ENCODE measurements at places on chromosomes 12 and 14. TPM values are rescaled to one million over a fixed set of nuclear protein-coding genes. Genes with fewer than 3 reads are reported as not detected.

- H3K4me1 ChIP-seq, result no peaks in the 10 kb centered on the region
- no peak overlapping the region for H3K4me3 ChIP-seq
- H3K27ac ChIP-seq, result peak overlapping the region; percentile 43
- H3K36me3 ChIP-seq, result no peaks in the 10 kb centered on the region
- H3K27me3 ChIP-seq, result no peaks in the 10 kb centered on the region
- DNase-seq, result no peak
These were observed 9.2 kb upstream of the PALS1 start for GRCh38 chr14:67232066-67232465.

DNA sequence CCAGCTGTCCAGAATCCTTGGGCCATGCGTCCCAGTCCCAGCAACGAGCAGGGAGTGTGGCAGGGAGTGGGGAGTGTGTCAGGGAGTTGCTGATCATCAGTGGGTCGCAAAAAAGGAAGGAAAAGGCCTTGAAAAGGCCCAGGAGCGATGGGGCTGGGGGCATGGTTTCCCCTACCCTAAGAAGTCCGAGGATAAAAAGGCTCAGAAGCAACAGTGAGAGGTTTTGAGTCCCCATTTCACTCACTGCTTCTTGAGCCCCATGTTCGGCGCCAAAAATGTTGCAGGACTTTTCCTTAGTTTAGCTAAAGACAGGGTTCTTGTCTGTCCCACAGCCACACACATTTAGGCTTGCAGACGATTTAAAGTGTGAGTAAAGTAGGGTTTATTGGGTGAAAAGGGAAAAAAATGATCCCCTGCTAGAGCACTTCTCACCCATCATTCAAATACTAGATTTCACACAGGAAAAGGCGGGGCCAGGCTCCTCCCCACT is 189.5 kb downstream of the KCNC2 start:
- H3K4me3 ChIP-seq, result no peak overlapping the region
- DNase-seq, result no peak
- H3K27ac ChIP-seq, result no peak overlapping the region
- no peaks in the 10 kb centered on the region for H3K4me1 ChIP-seq

DNA sequence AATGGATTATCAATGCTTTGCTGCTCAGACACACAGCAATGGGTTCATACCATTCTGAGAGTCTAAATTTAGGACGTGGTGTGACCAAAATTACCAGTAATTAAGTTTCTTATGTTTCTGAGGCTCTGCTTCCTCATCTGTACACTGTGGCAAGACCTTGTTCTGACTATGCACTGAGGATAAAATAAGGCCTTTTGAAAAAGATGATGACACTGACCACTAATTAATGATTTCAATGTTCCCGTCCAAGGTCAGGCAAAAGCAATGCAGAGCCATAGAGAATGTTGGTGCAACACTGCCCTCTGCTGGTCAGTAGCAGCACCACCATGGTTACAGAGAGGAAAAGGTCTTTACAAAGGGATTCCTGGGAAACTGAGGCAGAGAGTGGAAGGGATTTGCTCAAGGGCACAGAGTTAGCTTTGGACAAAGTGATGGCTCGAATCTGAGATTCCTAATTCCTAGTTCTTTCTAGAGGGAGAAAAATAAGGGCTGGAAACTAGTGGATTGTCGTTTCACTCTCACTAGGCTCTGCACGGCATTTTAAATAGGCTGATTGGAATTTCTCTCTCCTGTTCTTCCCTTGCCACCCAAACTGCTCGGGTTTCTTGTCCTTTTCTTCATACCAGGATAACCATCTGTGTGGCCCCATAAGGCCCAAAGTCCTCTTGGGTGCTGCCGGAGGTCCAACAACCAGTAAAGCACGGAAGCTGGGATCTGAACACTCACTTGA is 22.3 kb upstream of the P2RX7 start:
- DNase-seq, result peak; percentile 89
- no peaks in the 10 kb centered on the region for H3K36me3 ChIP-seq
- no peak overlapping the region for H3K4me3 ChIP-seq
- H3K27ac ChIP-seq, result no peak overlapping the region

DNA sequence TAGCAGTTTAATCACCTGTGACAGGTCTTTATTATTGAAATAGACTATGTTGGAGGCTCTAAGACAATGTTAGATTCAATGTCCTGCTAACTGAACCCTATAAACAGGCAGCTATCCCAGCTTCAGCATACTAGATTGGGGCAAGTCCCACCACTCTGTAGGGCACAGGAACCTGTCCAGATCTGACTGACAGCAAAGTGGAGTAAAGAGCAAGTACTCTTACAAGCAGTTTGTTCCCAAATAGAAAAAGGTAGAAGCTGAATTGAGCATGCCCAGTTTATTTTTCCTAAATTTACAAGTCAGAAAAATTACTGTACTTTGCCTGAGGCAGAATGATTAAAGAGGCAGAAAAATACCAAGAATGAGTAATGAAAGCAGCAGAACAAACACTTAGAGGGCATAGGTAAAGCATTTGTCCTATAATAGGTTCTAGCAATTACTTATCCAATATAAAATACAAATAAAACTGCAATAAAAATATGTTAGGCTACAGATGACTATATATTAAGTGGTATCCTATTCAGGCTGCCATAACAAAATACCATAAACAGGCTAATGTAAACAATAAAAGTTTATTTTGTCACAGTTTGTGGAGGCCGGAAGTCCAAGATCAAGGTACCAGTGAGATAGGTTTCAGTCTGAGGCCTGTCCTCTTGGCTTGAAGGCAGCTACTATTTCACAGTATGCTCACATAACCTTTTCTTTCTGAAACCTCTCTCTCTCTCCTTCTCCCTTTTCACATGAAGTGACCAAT is 868.2 kb downstream of the C12orf50 start:
- DNase-seq, result no peak
- no peak overlapping the region for H3K4me3 ChIP-seq
- no peaks in the 10 kb centered on the region for H3K36me3 ChIP-seq
- no peaks in the 10 kb centered on the region for H3K27me3 ChIP-seq
- H3K27ac ChIP-seq, result no peak overlapping the region
- no peaks in the 10 kb centered on the region for H3K4me1 ChIP-seq

DNA sequence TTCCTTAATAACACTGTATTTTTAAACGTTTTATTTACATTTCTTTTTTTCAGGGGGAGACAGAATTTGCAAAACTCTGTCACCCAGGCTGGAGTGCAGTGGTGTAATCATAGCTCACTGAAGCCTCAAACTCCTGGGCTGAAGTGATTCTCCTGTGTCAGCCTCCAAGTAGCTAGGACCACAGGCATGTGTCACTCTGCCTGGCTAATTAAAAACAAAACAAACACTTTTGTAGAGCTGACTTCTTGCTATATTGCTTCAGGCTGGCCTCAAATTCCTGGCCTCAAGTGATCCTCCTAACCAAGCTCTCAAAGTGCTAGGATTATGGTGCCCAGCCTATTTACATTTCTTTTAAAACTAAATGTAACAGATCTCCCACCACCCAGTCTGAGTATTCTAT is 12.7 kb downstream of the CPSF6 start:
- H3K4me1 ChIP-seq, result peaks cover 2% of the 10 kb centered on the region
- no peak overlapping the region for H3K27ac ChIP-seq
- no peak overlapping the region for H3K4me3 ChIP-seq
- H3K36me3 ChIP-seq, result peaks cover 3% of the 10 kb centered on the region

- peaks cover 13% of the 10 kb centered on the region for H3K27me3 ChIP-seq
- no peaks in the 10 kb centered on the region for H3K4me1 ChIP-seq
- no peak overlapping the region for H3K27ac ChIP-seq
These were observed 5.2 kb downstream of the KCNJ8 start for GRCh38 chr12:21769307-21769706.

DNA sequence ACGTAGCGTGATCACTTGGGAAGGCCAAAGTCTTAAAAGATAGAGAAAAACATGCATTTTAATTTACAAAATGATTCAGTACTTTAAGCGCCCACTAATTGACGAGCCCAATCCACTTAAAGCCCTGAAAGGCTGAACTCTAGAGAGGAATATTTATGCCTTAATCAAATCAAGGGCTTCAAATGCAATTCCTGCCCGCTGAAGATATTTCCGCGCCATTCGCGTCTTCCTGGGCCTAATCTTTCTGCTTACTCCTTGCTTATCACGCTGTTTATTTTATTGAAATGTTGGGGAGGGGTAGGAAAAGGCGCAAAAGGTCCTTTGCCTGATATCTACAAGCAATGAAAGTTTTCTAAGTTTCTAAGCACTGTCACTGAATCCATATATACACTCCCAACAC is 4.0 kb downstream of the TBX3 start:
- peak overlapping the region; percentile 3 for H3K4me3 ChIP-seq
- peak overlapping the region; percentile 23 for H3K27ac ChIP-seq

DNA sequence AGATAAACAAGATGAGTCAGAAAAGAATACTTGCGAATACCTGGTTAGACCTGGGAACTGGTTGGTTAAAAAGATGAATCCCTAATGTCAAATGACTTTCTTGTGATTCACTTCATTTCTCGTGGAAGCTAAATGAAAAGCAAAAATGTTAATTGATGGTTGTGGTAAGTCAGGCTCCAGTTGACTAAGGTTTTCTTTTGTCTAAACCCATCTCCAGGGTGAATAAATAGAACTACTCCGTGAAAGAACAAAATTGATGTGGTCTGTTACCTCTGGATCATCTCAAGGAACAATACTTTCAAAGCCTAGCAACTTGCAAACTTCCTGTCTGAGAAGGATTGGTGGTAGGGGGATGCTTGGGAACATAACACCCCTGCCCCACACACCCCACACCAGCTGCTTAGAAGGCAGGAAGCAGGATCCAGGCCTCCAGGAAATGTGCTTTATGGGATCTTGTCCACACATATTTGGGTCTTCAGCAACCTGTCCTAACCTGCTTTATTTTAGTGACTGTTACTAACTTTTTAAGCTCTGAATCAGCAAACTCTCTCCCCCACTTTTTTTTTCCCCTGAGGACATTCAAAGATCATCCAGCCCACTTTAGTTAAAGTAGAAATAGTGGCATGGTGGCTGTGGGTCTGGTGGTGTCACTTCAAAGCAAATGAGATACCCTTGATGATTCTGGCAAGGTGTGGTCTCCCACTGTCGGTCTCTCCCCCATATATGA is 60.4 kb upstream of the PTHLH start:
- no peaks in the 10 kb centered on the region for H3K27me3 ChIP-seq
- no peak overlapping the region for H3K27ac ChIP-seq
- no peaks in the 10 kb centered on the region for H3K4me1 ChIP-seq
- H3K36me3 ChIP-seq, result no peaks in the 10 kb centered on the region
- no peak overlapping the region for H3K4me3 ChIP-seq

DNA sequence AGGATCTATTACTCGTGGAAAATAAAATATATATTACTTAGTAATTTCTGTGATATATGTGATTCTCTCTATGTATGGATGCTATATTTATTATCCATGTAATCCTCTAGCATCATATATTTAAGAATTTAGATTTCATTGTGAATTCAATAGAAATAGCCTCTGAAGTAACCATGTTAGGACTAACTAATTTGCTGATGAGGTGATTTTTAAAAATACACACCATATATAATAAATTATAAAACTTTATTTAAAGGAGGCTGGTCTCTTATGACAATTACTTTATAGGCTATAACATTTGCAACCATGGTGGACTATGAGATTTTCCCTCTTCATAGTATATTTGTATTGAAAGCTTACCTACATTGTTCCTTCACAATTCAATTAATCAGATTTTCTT is 424.9 kb upstream of the MGAT4C start:
- H3K27ac ChIP-seq, result no peak overlapping the region
- H3K36me3 ChIP-seq, result no peaks in the 10 kb centered on the region
- DNase-seq, result no peak
- no peak overlapping the region for H3K4me3 ChIP-seq
- H3K4me1 ChIP-seq, result no peaks in the 10 kb centered on the region
- H3K27me3 ChIP-seq, result no peaks in the 10 kb centered on the region

GRCh38 chr12:3090240-3091037 is 13.3 kb downstream of the TSPAN9 start:
- no peaks in the 10 kb centered on the region for H3K36me3 ChIP-seq
- no peak overlapping the region for H3K27ac ChIP-seq
- no peak overlapping the region for H3K4me3 ChIP-seq
- peaks cover 33% of the 10 kb centered on the region for H3K4me1 ChIP-seq
- H3K27me3 ChIP-seq, result no peaks in the 10 kb centered on the region

GRCh38 chr14:71523630-71524319 is 408.5 kb upstream of the RGS6 start:
- no peaks in the 10 kb centered on the region for H3K27me3 ChIP-seq
- DNase-seq, result no peak
- no peak overlapping the region for H3K4me3 ChIP-seq
- no peak overlapping the region for H3K27ac ChIP-seq
- H3K4me1 ChIP-seq, result no peaks in the 10 kb centered on the region
- no peaks in the 10 kb centered on the region for H3K36me3 ChIP-seq

GRCh38 chr14:69483765-69484443 is 624 bp upstream of the PLEKHD1 start:
- H3K27ac ChIP-seq, result no peak overlapping the region
- peak overlapping the region; percentile 40 for H3K4me3 ChIP-seq
- H3K4me1 ChIP-seq, result peaks cover 20% of the 10 kb centered on the region
- peaks cover 38% of the 10 kb centered on the region for H3K27me3 ChIP-seq
- peak; percentile 71 for DNase-seq

- no peaks in the 10 kb centered on the region for H3K27me3 ChIP-seq
- H3K36me3 ChIP-seq, result peaks cover 5% of the 10 kb centered on the region
These were observed 1.5 kb upstream of the CRIP2 start for GRCh38 chr14:105473033-105473676.

GRCh38 chr12:51873251-51873994 is 14.5 kb upstream of the ANKRD33 start:
- no peak overlapping the region for H3K4me3 ChIP-seq
- H3K4me1 ChIP-seq, result peaks cover 14% of the 10 kb centered on the region
- no peaks in the 10 kb centered on the region for H3K36me3 ChIP-seq
- H3K27ac ChIP-seq, result no peak overlapping the region
- H3K27me3 ChIP-seq, result peaks cover 63% of the 10 kb centered on the region

DNA sequence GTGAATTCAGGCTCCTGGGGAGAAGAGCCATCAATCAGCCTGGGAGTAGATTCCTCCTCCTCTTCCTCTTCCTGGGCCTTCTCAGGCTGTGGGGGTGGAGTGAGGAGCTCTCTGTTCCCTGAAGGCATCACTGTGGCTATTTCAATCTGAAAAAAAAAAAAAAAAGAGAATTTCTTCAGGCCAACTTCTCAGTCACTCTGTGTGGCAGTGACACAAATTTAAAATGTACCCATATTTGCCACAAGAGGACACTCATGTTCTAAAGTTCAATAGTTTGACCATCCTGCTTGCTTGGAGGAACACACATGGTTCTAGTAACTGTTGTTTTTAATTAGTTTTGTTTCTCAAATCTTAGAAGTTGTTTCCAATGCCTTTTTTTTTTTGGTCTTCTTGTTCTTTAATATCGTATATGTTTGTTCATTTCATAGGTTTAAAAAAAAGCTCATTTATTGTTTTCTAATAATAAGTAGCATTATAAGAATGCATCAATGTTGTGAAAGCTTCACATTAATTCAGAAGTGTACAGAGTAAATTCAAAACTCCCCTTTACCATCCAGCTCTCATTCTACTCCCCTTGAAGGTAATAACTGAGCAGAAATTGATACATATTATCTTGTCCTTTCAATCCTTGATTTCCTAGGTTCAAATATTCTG is 23.3 kb upstream of the CCER1 start:
- H3K4me1 ChIP-seq, result no peaks in the 10 kb centered on the region
- H3K27me3 ChIP-seq, result no peaks in the 10 kb centered on the region
- peak; percentile 82 for DNase-seq
- no peaks in the 10 kb centered on the region for H3K36me3 ChIP-seq
- no peak overlapping the region for H3K27ac ChIP-seq
- no peak overlapping the region for H3K4me3 ChIP-seq

LALBA gene
- not detected for total RNA-seq

MAP3K9 gene
- total RNA-seq, result 11.0 TPM

KRT80 gene
- 0.37 TPM for total RNA-seq

ARL1 gene
- total RNA-seq, result 15.9 TPM

OSBPL8 gene
- 112 TPM for total RNA-seq

KRT79 gene
- total RNA-seq, result not detected

ACOT4 gene
- not detected for total RNA-seq

Measured in stomach (tissue), 19 donors.